ENCODE measurements at places on chromosomes 7 and 10.
A peak's percentile ranks its signal among the peaks of the same experiment; 100 is the strongest.

GRCh38 chr10:5953676-5954075 is 23.7 kb downstream of the IL15RA start:
- DNase-seq = no peak

- DNase-seq = no peak
These were observed 1.2 kb downstream of the MLXIPL start for GRCh38 chr7:73622909-73623797.

DNA sequence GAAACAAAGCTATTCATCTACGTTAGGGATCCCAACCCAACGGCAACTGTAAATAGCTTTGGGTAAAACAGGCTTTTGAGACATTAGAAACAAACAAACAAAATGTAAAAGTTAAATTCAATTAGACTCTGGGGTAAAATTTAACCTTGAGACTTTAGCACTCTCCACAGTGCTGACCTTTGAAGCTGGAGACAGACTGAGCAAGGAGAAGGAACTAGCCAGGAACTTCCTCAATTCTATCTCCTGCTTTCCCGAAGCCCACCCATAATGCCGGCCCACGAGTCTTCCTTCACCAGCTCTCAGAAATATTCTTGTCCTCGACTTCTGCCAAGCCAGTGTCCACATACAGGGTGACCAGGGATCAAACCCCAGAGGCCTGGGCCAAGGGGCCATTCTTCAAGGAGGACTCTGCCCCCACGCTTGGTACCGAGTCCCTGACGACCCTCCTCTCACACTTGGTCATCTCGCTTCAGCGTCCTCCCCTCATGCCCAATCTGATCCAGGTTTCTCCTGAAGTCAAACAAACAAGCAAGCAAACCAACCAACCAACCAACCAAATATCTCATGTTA is 114.1 kb downstream of the HIPK2 start:
- DNase-seq = no peak

GRCh38 chr7:77935652-77936348 is 137.2 kb downstream of the PHTF2 start:
- no peak for DNase-seq

- no peak for DNase-seq
These were observed 51.2 kb upstream of the TMEM248 start for GRCh38 chr7:66869660-66870450.

GRCh38 chr10:48574817-48575380 is 30.0 kb downstream of the ARHGAP22 start:
- no peak for DNase-seq

- DNase-seq = no peak
These were observed 146.3 kb upstream of the EEPD1 start for GRCh38 chr7:36006636-36007229.

DNA sequence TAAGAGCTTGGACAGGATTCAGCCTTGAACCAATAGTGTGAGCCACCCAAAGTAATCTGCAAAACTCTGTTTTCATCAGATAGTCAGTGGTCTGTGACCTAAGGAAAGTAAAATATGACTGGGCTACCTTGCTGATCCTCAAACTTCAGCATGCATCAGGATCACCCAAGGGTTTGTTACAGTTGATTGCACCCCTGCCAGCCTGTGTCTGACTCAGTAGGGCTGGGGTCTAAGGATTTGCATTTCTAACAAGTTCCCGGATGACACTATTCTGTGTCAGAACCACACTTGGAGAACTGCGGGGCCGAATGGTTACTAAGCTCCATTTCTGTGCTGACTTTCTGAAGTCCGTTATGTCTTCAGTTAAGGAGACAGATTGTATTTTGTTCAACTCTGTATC is 40.6 kb upstream of the TSPAN13 start:
- no peak for DNase-seq

- DNase-seq = peak; percentile 37
These were observed 489 bp downstream of the MAP3K8 start for GRCh38 chr10:30434273-30435072.

- peak; percentile 60 for DNase-seq
These were observed at the start of gene DLD for GRCh38 chr7:107890962-107891635. Gene DLD, plus strand, starts transcription at chr7:107891183. Its CDS starts 68 bp downstream, at chr7:107891251.

DNA sequence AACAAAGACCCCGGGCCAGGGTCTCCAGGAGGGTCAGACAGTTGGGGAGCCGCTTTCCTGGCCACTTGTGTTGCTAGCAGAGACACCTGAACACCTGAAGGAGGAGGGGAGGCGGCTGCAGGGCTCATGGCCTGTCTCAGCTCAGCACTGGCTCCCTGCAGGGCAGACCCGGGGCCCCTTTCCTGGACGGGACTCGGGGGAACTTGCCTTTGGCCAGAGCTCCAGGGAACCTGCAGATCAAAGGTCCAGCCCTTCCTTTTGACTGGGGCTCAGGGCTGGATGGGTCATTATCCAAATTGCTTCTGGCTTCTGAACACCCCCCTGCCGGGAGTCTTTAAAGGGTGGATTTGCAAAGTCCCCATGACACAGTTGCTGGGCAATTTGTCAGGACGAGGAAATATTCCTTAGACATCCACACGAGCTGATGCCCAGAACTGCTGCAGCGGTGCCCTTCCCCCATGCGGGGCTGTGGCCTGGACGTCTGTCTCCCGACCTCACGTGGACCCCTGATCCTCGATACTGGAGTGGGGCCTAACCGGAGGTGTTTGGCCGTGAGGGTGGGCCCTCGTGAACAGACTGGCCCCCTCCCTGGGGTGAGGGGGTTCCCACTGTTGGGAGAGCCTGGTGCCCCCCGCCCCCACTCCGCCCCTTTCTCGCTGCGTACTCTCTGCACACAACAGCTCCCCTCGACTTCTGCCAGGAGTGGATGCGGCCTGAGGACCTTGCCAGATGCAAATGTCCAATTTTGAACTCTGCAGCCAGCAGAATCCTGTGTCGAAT is 194.3 kb downstream of the ELFN1 start:
- no peak for DNase-seq

DNA sequence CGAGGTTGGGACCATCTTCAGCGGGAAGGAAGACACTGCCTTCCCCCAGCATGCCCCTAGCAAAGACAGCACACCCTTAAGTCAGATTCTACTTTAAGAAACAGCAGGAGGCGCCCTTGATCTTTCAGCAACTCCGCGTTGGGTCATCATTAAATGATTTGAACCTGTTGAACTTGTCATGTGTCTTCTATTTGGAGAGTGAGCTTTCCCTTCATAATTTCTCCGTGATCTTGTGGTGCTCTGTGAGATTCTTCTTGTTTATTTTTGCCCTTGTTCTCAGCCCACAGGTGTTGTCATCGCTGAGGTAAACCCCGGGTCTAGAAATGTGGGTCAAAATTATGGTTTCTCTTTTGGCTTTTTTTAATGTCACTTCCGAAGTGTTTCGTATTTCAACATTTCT is 49.5 kb upstream of the PITRM1 start:
- DNase-seq = no peak

GRCh38 chr7:4479367-4480039 is 202.6 kb upstream of the FOXK1 start:
- DNase-seq = no peak

DNA sequence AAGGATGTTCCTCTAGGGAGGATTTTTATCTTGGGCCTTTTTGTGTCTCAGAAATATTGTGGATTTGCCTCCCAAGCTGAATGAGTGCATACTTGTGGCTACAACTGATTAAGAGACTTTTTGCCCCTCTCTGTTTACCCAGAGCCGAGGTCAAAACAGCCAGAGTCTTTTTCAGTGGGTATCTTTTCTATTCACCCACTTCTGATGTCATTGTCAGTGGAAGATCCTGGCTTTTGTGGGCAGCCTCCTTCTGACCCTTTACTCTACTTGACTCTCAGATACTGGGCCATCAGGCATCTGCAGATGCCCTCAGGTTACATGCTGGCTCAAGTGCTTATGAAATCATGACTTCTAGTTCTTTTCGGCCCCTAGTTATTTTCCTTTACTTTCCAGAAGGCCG is 19.6 kb upstream of the PIP4K2A start:
- no peak for DNase-seq

- no peak for DNase-seq
These were observed 134.0 kb downstream of the PRKAG2 start for GRCh38 chr7:151742713-151743480.

- DNase-seq = peak; percentile 50
These were observed 1.2 kb downstream of the BAG3 start for GRCh38 chr10:119652361-119652730.

- DNase-seq = no peak
These were observed 38.9 kb downstream of the DRGX start for GRCh38 chr10:49356944-49357343.

DNA sequence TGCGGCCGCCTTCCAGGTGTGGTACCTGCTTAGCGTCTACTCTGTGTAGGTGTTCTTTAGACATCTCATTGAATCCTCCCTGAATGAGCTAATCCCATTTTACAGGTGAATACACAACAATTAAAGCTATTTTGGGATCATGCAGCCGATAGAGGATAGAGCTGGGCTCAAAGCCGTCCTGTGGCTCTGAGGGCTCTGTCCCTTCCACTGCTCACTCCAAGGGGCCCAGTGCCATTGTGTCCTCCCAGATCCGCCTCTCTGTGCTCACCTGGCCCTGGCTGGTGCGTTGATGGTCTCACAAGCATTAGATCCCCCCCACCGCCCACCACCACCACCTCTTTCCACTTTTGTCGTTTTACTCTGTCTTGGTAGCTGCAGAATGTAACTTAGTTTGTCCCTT is 13.1 kb downstream of the NPTX2 start:
- no peak for DNase-seq

- DNase-seq = no peak
These were observed 435.9 kb upstream of the PHF14 start for GRCh38 chr7:10537764-10538163.

- no peak for DNase-seq
These were observed 54.7 kb downstream of the SCD start for GRCh38 chr10:100401631-100402328.

DNA sequence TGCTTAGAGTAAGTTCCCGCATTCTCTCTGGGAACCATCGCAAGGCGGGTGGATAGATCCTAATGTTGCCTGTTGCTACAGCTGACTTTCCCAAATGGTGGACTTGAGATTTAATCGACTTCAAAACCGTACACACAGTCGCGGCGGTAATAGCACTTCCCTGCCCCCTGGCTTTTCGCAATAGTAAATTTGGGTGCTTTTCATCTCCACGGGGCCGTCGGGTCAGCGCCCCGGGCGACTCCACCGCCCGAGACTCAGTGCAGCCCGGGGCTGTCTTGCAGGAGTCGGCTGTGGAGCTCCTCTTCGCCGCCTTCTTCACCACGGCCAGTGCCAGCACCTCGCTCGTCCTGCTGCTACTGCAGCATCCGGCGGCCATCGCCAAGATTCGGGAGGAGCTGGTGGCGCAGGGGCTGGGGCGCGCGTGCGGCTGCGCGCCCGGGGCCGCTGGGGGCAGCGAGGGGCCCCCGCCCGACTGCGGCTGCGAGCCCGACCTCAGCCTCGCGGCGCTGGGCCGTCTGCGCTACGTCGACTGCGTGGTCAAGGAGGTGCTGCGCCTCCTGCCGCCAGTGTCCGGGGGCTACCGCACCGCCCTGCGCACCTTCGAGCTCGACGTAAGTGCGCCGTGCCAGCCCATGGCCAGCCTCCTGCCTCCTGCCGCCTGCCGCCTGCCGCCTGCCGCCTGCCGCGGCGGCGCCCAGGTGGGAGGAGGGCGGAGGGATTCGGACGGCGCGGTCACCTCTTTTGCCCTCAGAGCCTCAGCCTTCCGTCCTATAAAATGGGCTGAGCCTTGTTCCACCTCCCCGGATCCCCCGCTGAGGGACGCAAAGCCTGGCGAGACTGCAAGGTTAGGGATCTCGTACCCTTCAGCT is 5.3 kb downstream of the CYP26C1 start:
- DNase-seq = no peak

- DNase-seq = peak; percentile 3
These were observed 415.3 kb upstream of the PRKCQ start for GRCh38 chr10:6995341-6995740.

DNA sequence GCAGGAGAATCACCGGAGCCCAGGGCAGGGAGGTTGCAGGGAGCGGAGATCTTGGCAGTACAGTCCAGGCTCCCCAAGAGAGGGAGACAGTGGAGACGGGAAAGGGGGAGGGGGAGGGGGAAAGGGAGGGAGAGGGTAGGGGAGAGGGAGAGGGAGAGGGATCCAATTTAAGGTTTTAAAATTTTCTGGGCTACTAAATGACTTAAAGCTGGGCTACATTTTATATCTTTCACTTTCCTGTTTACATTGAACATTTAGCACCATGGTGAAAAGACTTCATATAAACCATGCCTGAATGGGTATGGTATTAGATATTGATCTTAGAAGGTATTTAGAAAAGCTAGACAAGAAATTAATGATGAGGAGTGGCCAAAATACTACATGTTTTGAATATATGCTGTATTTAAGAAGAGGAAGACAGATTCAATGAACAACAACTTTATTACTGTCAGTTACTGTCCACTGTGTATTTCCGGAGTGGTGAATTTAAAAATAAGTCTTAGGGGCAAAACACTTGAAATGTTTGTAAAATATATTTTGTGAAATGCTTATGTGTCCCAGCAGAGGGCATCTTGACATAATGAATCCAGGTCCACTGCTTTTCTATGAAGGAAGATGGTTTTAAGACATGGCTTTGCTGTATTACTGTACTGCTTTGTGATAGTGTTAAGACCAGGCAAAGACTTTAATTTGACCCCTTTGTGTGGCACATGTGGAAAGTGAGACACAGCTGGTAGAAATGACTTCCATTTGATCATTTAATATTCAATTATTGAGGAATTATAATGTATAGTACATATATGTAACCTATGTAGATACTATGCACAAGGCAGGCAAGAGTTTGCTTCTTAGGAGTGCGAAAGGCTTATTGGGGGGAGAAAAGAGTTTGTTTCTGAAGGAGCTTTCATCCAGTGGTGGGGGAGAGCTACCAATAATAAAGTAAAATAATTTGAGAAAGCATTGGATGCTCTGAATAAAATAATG is 52.8 kb downstream of the NRF1 start:
- peak; percentile 21 for DNase-seq
